NCI-H1105 treated with DMSO at 0.1 percent for 48 hours (cell line): ENCODE measurements at places on chromosomes 1 and 21.

- no peak for DNase-seq
Measured at GRCh38 chr1:168042362-168042761, 94.4 kb downstream of the GPR161 start.

- peak; percentile 96 for DNase-seq
Measured at GRCh38 chr1:3668585-3669300, 16.4 kb downstream of the TP73 start.

- DNase-seq, result peak; percentile 76
Measured at GRCh38 chr1:43558346-43558841, 27.7 kb downstream of the PTPRF start.

DNA sequence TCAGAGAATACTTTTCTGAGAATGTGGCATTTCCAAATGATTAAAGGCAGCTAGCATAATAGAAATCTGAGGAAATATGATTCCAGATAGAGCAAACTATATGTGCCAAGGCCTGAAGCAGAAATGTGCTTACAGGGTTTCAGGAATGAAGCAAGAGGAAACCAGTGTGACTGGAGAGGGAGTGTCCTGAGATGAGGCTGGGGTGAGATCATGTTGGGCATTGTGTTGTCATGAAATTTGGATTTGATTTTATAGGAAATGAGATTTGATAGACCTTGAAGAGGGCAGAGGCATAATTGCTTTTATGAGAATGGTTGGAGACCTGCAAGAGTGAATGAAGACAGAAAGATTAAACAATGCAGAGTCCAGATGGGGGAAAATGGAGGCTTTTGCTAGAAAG, 338.1 kb upstream of the SNX7 start:
- DNase-seq, result no peak

DNA sequence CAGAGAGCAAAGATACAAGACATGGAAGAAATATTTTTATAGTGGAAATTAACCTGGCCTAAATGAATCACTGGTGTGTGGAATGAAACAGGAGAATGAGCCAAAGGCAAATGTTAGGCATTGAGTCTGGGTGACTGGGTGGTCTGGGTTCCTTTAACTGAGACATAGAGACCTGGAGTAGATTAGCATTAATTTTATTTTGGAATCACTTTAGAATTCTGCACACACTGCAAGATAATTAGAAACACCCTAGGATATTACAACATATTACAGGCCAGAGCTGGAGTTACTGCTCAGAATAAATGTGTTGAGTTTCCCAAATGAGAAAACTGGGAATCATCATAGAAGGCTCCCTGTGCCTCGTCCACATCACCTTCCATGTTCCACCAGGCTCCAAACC, 85.5 kb downstream of the PLPPR5 start:
- no peak for DNase-seq

GRCh38 chr1:205519541-205520131, 15.2 kb downstream of the CDK18 start:
- no peak for DNase-seq

DNA sequence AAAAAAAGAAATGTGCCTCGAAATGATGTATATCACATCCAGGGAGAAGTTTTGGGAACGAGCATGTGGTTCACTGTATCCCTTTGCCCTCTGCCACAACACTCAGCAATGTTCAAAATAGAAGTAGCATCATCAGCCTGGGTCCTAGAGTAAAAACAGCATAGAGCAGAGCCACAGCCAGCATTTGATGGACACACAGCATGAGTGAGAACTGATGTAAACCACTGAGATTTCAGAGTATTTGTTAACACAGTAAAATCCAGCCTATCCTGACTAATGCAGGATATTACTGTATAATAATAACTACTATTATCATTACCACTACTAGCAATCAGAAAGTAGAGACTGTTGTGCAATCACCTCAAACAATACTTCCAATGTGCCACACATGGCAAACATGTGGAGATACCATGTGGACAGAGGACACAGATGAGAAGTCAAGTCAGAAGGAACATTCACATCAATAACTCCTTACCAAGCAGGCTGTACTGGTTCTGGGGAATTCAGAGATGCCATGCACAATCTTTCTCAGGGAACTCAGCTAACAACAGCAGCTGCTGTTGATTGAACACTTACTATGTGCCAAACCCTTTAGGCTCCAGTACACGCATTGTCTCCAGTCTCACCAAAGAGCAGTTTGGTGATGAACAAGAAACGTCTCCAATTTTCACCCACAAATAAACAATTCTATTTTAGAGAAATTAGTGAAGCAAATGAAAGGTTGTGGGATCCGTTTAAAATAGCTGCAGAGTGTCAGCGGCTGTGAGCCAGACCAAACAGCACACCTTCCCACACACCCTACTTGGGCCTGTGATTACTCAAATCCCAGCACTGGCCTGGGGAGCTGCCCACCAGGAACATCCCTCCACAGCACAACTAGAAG, 16.6 kb upstream of the GFI1 start:
- DNase-seq, result no peak

DNA sequence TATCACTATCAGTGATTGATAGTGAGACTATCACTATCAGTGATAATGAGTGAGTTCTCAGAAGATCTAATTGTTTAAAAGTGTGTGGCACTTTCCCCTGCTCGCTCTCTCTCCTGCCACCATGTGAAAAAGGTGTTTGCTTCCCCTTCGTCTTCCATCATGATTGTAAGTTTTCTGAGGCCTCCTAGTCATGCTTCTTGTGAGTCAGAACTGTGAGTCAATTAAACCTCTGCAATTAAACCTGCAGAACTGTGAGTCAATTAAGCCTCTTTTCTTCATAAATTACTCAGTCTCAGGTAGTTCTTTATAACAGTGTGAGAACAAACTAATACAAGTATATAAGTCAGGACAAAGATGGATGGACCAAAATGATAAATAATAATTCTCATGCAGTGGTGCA, 7.0 kb upstream of the IL23R start:
- no peak for DNase-seq

DNA sequence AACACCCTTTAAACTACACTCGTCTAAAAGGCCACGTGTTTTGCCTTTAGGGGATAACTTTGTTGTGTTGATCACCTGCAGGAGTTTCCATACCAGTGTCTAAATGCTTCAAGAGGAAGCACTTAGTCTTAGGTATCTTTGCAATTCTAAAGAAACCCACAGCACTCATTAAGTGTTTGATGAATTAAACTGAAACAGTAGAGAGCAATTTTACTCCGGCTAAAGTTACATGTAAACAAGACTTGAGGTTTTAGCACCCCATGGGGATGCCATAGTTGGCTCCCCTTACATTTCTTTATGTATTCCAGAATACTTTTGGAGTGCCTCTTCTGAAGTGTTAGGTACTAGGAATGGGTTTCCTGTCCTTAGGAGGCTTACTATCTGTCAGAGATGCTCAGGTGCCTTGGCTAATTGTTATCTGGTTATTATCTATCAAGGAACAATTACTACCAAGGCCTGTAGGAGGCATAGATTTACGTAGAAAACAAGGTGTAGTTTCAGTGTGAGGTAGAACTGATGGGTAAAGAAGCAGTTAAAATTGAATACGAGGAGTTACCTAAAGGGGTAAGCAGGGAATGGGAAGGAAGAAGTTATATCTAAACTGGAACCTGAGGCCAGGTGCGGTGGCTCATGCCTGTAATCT, 176.8 kb upstream of the SAMSN1 start:
- DNase-seq, result no peak

DNA sequence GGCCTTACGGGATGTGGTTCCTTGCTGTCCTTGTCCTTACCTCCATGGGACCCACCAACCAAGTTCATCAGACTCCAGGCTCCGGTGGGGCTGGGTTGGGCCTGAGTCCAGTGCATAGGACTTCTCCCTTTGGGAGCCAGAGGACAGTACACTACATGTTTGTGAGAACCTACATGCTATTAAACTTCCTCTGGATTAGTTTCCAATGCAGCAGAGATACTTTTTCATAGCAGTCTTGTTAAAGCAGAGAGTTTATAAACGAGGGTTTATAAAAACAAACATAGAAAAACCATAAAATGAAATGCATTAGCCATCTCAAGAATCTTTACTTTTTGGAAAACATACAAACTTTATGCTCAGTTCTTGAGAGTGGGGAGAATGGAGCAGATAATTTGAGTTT, 33.4 kb downstream of the INKA2 start:
- no peak for DNase-seq

DNA sequence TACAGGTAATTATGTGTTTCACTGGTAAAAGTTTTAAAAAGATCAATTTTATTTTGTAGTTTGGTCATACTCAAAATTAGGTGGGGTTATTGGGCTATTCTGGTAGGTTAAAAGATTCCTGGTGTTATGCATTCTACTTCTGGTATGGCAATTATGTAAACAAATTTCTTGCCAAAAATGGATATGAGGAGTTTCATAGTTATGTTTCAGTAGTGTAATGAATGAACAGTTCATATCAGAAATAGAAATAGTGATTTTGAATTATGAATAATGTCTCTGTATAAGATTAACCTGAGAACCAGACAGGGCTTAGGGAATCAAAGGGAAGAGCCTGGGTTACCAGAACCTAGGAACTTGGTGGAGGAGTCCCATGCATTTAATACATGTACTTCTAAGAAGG, 15.9 kb downstream of the ATF6 start:
- DNase-seq, result no peak

DNA sequence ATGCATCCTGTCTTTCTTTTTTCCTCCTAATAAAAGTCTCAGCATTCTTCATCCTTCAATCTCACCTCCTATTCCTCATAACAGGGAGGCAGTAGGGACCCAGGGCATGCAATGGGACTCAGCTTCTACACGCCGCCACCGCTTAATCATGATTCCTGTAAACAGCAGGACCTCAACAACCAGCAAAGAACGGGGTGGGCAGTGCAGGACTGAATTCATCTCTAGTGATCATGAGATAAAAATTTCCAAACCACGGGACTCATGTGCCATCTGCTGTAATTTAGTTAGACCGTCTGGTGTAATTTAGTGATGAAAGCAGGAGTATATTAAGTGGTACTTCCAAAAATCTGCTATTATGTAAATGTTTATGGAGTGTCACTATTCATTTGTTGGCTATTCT, 5.4 kb downstream of the PRAMEF12 start:
- no peak for DNase-seq
